ENCODE measurements at places on chromosomes 5 and 9.

DNA sequence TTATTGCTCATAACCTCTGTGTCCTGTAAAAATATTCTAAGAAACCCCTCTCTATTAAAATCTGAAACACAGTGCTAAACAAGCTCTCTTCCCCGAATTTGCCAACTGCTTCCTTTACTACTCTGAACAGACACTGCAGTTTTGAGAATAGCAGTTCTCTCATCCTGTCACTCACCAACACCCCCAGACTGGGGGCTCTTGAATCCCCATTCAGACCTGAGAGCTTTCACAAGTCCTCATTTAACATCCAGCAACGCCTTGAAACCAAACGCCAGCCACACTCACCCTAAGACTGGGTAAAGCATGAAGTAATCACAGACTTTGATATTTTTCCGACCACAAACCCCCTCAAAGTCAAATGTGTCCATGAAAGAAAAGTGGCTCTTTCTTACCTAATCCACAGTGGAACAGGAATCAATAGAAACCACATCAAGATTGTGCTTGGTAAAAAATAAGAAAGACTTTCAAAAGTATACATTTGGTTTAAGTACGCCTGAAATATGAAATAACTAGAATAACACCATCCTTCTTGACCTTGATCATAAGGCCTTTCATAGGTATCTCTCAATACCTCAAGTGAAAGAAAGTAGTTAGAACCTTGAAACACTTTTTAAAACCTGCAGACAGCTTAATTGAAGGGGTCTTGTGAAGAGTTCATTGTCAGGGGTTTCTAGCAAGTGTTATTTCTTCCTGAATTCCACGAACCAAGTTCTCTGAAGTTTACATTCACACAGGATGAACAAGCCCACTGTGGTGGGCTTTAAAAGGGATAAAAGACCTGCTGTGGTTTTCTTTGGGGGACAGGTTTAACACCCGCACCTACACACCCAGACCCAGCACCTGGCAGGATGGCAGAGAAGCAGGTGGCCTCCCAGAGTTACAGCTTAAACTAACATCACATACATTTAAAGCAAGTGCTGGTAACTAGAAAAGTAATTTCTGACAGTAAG is 412.6 kb downstream of the MLLT3 start:
- DNase-seq = no peak

- no peak for DNase-seq
Observed at GRCh38 chr5:126461838-126462237, 38.6 kb downstream of the GRAMD2B start.

DNA sequence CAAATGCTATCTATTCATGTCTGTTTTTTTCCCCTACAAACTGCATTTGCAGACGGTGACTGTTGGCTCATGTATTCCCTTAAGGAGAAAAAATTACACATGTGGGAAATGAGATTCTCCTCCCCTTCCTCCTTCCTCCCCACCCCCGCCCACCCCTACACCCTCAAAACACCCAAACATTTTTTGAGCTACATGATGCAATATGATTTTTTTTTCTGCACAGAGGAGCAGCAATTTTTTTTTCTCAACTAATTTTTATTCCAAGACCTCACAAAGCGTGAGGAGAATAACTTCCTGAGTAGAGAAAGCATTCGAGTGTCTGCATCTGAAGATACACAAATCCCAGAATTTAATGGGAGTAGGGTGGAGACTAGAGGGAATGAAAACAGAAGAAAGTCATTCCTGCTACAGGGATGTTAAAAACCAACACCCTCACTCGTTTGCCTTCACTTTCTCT is 118.1 kb downstream of the PRDM6 start:
- no peak for DNase-seq

GRCh38 chr5:158759283-158759682 is 340.4 kb downstream of the EBF1 start:
- DNase-seq = no peak

GRCh38 chr5:75275147-75275546 is 38.5 kb upstream of the ANKRD31 start:
- no peak for DNase-seq

- DNase-seq = no peak
Observed at GRCh38 chr5:65623482-65623881, 651 bp downstream of the TRIM23 start.

DNA sequence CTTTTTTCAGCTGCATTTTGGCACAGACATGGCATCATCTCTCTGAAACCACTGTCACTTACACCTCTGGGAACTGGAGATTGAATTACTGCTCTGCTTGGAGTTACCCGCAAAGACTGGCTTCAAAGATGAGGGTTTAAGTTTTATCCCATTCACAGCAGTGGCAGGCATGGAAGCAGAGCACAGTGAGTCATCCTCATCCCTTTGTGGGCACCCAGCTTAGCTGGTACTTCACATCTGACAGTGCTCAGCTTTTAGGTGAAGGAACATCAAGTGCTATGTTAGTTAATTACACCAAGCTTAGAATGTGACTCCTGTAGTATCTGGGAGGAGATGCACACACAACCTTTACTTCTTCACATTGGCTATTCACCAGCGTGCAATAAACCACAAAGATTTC is 24.8 kb upstream of the ALDH1A1 start:
- no peak for DNase-seq

DNA sequence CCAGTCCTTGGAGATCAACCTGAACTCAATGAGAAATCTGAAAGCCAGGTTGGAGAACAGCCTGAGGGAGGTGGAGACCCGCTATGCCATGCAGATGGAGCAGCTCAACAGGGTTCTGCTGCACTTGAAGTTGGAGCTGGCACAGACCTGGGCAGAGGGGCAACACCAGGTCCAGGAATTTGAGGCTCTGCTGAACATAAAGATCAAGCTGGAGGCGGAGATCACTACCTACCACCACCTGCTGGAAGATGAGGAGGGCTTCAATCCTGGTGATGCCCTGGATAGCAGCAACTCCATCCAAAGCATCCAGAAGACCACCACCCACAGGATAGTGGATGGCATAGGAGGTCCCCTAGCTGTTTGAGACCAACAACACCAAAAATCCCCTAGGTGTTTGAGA is 30.5 kb upstream of the SPZ1 start:
- DNase-seq = no peak

DNA sequence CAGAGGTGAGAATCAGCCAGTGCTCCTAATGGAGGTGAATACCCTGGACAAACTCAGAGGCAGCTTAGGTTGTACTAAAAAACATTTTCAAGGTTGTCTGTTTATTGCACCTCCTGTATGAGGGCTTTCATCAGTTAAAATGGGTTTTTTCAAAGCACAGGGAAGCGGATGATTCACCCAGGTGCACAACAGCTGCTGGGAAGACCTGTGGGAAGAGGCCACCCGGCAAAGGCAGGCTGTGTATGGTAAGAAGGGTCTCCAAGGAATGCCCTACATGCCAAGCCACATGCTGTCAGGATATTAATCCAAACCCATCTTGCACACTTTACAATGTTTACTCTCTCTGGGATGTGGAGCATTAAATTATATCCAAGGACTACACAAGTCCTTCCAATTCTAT is 14.7 kb downstream of the SIL1 start:
- no peak for DNase-seq

GRCh38 chr5:157860898-157861890 is 2.2 kb upstream of the CLINT1 start:
- DNase-seq = no peak

DNA sequence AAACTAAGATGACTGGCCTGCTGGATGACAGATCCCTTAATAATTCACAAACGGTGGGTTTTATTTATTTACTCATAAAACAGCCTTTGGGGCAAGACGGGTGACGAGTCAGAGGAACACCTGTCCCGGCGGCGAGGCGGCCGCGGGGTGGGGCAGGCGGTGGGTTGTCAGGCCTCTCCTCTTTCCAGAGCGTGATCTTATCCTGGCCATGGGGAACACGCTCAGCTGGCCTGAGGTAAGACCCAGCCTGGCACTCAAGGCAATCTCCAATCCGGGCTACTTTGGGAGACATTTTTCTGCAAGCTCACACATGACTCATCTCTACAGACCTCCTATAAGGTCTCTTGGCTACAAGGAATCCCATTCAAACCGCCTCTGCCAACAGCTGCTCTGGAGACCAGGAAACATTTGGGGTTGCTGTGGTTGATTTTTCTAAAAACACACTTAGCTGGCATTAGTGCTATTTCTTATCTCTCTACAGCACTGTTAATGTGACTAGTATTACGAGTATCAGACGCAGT is 6.3 kb downstream of the RAPGEF1 start:
- DNase-seq = no peak

GRCh38 chr5:17436350-17436749 is 61.7 kb upstream of the TAF11L2 start:
- no peak for DNase-seq

GRCh38 chr5:67058998-67059743 is 137.4 kb downstream of the CD180 start:
- DNase-seq = no peak

GRCh38 chr5:878125-878524 is 14.5 kb downstream of the BRD9 start:
- no peak for DNase-seq

GRCh38 chr9:136044971-136045594 is 50.0 kb downstream of the NACC2 start:
- DNase-seq = no peak

GRCh38 chr5:37722236-37723161 is 117.3 kb downstream of the GDNF start:
- no peak for DNase-seq

GRCh38 chr5:776862-777711 is 7.4 kb downstream of the ZDHHC11B start:
- DNase-seq = no peak

DNA sequence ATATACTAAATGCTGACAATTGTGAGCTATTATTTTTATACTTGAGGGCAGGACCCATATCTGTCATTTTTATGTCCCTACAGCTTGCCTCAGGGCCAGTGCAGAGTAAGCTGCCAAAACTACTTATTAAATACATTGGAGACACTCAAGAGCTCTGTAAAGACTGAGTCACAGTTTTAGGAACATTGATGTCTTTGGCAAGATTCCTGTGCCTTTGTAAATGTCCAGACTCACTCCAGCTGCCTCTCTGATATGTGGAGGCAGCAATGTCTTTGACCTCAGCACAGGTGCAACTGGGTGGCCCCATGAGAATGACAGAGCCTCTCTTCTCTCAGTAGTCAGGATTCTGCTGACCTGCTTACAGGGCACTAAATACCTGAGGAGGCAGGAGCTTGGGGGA is 363.2 kb downstream of the OSTF1 start:
- DNase-seq = no peak

- DNase-seq = no peak
Observed at GRCh38 chr9:87834357-87834756, 48.3 kb upstream of the SPATA31E1 start.

DNA sequence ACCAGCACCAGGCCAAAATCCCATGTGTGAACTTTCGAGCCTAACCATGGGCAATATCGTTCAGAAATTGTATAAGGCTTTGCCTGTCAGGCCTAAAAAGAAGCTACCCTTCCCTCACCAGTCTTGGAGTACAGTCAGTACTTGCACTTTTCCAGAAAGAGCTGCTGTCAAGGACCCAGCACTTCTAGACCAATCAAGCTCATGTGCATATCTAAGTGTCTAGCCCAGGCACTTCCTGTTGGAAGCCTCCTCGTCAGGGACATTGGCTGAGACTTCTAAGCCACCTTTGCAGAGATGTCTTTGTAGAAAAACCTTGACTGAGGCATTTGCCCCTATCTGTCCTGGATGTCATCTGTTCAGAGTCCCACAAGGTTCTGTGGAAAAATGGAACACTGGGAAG is 1930.5 kb downstream of the EFNA5 start:
- no peak for DNase-seq

- no peak for DNase-seq
Observed at GRCh38 chr5:17249029-17249634, 31.7 kb downstream of the BASP1 start.

DNA sequence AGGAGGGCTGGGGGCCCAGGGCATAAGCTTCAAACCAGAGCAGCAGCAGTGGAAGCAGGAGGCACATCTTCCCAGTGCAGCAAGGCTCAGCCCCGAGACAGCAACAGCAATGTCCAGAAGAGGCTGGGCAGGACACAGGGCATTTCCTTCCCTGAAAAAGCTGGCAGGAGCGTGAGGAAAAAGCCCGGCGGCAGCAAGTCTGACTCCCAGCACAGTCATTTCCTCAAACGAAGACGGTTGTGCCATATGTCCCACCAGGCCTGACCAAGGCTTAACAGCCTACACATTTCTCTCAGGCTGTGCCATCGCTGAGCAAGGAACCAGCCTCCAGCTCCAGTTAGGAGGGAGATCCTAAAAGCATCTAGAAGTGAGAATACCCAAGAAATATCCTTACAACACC is 74.5 kb downstream of the APTX start:
- DNase-seq = no peak

GRCh38 chr9:35553670-35554543 is 51.2 kb upstream of the TESK1 start:
- DNase-seq = no peak

GRCh38 chr9:129486756-129487657 is 133.9 kb downstream of the C9orf50 start:
- DNase-seq = no peak

GRCh38 chr9:33135470-33135958 is 31.6 kb downstream of the B4GALT1 start:
- DNase-seq = no peak

DNA sequence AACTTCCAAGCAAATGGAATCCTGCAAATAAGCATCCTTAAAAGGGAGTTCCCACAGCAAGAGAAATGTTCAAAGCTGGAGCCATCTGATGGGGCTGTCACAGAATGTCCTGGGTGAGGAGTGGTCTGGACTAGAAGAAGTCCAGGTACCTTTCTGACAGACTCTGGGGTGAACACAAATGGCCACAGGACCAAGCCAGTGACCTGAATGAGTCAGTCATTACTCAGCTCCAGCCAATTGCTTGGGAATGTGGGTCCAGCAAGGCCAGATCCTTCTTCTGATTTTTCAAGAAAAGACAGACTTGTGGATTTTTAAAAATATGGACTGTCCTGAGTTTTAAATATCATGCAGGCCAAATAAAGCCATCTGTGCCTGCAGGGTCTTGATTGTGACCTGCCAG is 30.1 kb downstream of the GALNT10 start:
- DNase-seq = no peak

All from stimulated activated CD8-positive, alpha-beta memory T cell treated with anti-CD3 and anti-CD28 coated beads, Interleukin-4, amount 100 ng/mL, for 1 hour (primary cell).